Activated naive CD8-positive, alpha-beta T cell treated with anti-CD3 and anti-CD28 coated beads for 36 hours (primary cell): ENCODE measurements at places on chromosomes 5 and 9. TPM values are rescaled to one million over a fixed set of nuclear protein-coding genes. Genes with fewer than 3 reads are reported as not detected.

DNA sequence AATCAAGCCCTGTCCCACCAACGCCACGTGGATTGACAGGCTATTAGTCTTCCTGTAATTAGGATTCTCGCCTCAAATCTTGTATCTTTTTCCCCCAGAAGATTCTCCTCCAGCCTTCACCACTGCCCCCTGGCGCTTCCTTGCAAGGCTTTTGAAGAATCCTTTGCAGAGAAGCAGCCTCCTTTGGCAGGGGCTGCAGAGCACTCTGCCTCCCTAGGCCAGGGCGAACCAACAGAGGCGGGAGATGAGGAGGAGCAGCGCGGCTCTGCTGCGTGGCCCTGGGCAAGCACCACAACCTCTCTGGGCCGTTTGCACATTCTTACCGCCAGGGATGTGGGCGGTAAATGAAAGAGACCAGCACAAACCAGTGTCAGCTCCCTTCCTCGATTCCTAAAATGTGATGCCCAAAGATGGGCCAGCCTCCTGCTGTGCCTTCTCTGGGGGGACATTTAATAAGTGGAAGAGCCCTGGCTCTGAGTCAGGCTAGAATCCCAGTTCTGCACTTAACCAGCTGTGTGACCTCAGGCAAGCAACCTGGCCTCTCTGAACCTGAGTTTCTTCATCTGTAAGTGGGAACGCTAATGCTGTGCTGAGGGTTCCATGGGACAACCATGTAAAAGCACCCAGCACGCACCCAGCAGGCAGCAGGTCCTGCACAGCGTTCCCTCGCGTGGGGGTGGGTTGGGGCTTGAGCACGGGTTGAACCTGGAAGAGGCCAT is 128.6 kb downstream of the KCNIP1 start:
- H3K27ac ChIP-seq: no peak overlapping the region
- H3K27me3 ChIP-seq: peaks cover 10% of the 10 kb centered on the region
- H3K36me3 ChIP-seq: no peaks in the 10 kb centered on the region
- peak overlapping the region; percentile 77 for H3K4me3 ChIP-seq
- DNase-seq: no peak

- no peak overlapping the region for H3K27ac ChIP-seq
- H3K4me1 ChIP-seq: no peaks in the 10 kb centered on the region
- no peak for DNase-seq
- H3K27me3 ChIP-seq: peaks cover 5% of the 10 kb centered on the region
- no peaks in the 10 kb centered on the region for H3K36me3 ChIP-seq
- H3K4me3 ChIP-seq: no peak overlapping the region
These were observed 494.8 kb upstream of the WWC1 start for GRCh38 chr5:167796672-167797071.

Gene ARAP3
- 4.1 TPM for total RNA-seq

Gene CSF2
- total RNA-seq: 103 TPM

GRCh38 chr5:142118155-142118686 is 9.6 kb downstream of the NDFIP1 start:
- H3K27me3 ChIP-seq: no peaks in the 10 kb centered on the region
- H3K36me3 ChIP-seq: peaks cover 66% of the 10 kb centered on the region
- DNase-seq: no peak
- peaks cover 81% of the 10 kb centered on the region for H3K4me1 ChIP-seq
- H3K4me3 ChIP-seq: peak overlapping the region; percentile 56

- H3K27ac ChIP-seq: no peak overlapping the region
- DNase-seq: no peak
- H3K36me3 ChIP-seq: no peaks in the 10 kb centered on the region
- peaks cover 11% of the 10 kb centered on the region for H3K27me3 ChIP-seq
- H3K4me1 ChIP-seq: no peaks in the 10 kb centered on the region
These were observed 64.2 kb downstream of the SGCD start for GRCh38 chr5:156391139-156391538.

DNA sequence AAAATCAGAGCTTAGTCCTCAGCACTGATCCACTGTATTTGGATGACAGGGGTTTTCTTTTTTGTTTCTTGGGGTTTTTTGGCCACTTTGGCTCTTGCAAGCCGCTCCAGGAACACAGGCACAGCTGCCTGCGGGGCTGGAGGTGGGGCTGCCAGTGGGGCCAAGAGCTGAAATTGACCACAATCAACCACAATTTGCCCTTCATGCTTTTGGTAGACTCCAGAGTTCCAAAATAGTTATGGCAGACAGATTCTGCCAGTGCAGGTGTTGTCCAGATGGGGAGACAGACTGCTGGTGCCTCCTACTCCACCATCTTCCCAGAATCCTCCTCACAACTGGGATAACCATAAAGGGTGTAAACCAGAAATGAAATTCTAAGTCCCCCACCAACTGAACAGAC is 36.5 kb downstream of the PLEKHG4B start:
- H3K4me3 ChIP-seq: no peak overlapping the region
- no peaks in the 10 kb centered on the region for H3K4me1 ChIP-seq
- H3K27ac ChIP-seq: no peak overlapping the region
- peaks cover 15% of the 10 kb centered on the region for H3K27me3 ChIP-seq
- no peak for DNase-seq

Gene SLC27A4
- 22.8 TPM for total RNA-seq

DNA sequence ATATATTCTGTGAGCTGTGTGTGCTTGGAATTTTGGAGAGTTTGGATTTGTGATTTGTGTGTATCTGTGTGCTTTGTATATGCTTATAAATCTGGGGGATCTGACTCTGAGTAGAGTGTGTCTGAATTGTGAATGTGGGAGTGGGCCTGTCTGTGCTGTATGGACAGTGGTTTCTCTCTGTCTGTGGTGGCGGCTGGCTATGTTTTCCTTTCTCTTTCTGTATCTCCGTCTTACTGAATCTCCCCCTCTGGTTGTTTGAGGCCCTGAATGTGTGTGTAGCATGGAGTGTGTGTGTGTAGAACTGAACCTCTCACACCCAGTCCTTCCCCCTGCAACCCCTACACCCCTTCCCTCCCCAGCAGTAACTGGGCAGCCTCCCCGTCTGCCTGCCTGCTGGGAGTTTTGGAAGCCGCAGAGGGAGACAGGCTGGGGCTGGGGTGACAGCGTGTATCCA is 4.7 kb downstream of the CXXC5 start:
- H3K27me3 ChIP-seq: peaks cover 56% of the 10 kb centered on the region
- H3K4me3 ChIP-seq: peak overlapping the region; percentile 0
- H3K27ac ChIP-seq: peak overlapping the region; percentile 12
- DNase-seq: no peak
- H3K36me3 ChIP-seq: no peaks in the 10 kb centered on the region

DNA sequence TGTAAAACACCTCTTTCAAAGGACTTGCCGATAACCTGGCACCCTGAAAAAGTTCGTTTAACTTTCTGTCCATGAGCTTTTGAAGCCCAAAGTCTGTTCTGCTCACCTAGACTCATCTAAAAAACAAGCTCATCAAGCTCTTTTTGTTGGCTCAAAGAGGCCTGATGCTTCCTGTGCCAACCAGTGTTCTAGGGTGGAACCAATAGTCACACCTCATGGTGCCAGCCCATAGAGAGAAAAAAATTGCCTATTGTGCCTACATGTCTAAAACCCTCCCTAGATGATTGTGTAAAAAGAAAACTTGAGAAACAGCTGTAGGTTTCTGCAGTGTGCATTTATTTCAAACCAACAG is 4.7 kb downstream of the SH3RF2 start:
- no peak overlapping the region for H3K27ac ChIP-seq
- peaks cover 21% of the 10 kb centered on the region for H3K4me1 ChIP-seq
- no peaks in the 10 kb centered on the region for H3K36me3 ChIP-seq

Gene GZMA
- total RNA-seq: 1.6 TPM

- no peaks in the 10 kb centered on the region for H3K36me3 ChIP-seq
- H3K27me3 ChIP-seq: peaks cover 54% of the 10 kb centered on the region
- H3K4me1 ChIP-seq: peaks cover 8% of the 10 kb centered on the region
- no peak for DNase-seq
These were observed 4.2 kb downstream of the ASS1 start for GRCh38 chr9:130448771-130449603.

Gene PCDHB7
- not detected for total RNA-seq

Gene ZFAND5
- 96.0 TPM for total RNA-seq

GRCh38 chr5:177295924-177296323 is 7.6 kb downstream of the RAB24 start:
- H3K27me3 ChIP-seq: no peaks in the 10 kb centered on the region
- peaks cover 29% of the 10 kb centered on the region for H3K36me3 ChIP-seq
- no peak overlapping the region for H3K4me3 ChIP-seq
- H3K4me1 ChIP-seq: peaks cover 52% of the 10 kb centered on the region

Gene C1QTNF2
- not detected for total RNA-seq

- H3K27ac ChIP-seq: peak overlapping the region; percentile 39
- H3K36me3 ChIP-seq: peaks cover 47% of the 10 kb centered on the region
- peaks cover 81% of the 10 kb centered on the region for H3K4me1 ChIP-seq
- DNase-seq: no peak
- H3K4me3 ChIP-seq: peak overlapping the region; percentile 60
These were observed 9.6 kb downstream of the TLE4 start for GRCh38 chr9:79581388-79581787.

- no peaks in the 10 kb centered on the region for H3K36me3 ChIP-seq
- no peak overlapping the region for H3K4me3 ChIP-seq
- H3K27ac ChIP-seq: no peak overlapping the region
- DNase-seq: no peak
- H3K4me1 ChIP-seq: peaks cover 12% of the 10 kb centered on the region
- no peaks in the 10 kb centered on the region for H3K27me3 ChIP-seq
These were observed 61.3 kb downstream of the MEGF9 start for GRCh38 chr9:120652934-120653333.

DNA sequence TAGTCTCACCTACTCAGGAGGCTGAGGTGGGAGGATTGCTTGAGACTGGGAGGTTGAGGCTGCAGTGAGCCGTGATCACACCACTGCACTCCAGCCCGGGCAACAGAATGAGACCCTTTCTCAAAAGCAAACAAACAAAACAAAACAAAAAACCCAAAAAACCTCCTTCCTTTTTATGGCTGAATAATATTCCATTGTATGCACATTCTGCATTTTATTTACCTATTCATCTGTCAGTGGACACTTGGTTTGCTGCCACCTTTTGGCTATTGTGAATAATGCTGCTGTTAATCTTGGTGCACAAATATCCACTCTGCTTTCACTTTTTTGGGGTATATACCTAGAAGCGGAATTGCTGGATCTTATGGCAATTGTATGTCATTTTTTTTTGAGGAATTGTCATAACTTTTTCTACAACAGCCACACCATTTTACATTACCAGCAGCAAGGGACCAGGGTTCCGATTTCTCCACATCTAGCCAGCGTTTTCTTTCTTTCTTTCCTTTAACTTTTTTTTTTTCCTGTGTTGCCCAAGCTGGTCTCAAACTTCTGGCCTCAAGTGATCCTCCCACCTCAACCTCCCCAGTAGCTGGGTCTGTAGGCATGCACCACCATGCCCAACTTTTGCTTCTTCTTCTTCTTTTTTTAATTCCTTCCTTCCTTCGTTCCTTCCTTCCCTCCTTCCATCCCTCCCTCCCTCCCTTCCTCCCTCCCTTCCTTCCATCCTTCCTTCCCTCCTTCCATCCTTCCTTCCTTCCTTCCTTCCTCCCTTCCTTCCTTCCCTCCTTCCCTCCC is 30.6 kb downstream of the NKX2-5 start:
- peaks cover 64% of the 10 kb centered on the region for H3K27me3 ChIP-seq
- DNase-seq: no peak
- H3K4me1 ChIP-seq: no peaks in the 10 kb centered on the region
- no peak overlapping the region for H3K4me3 ChIP-seq
- no peak overlapping the region for H3K27ac ChIP-seq
- peaks cover 5% of the 10 kb centered on the region for H3K36me3 ChIP-seq

Gene CD72
- total RNA-seq: 11.5 TPM

- no peak overlapping the region for H3K4me3 ChIP-seq
- no peak for DNase-seq
- H3K27ac ChIP-seq: no peak overlapping the region
- H3K36me3 ChIP-seq: no peaks in the 10 kb centered on the region
- H3K4me1 ChIP-seq: no peaks in the 10 kb centered on the region
- no peaks in the 10 kb centered on the region for H3K27me3 ChIP-seq
These were observed 407.6 kb downstream of the DNAH5 start for GRCh38 chr5:13536933-13537332.

- peaks cover 20% of the 10 kb centered on the region for H3K4me1 ChIP-seq
- no peaks in the 10 kb centered on the region for H3K27me3 ChIP-seq
These were observed 5.0 kb downstream of the RELL2 start for GRCh38 chr5:141641634-141642267.

DNA sequence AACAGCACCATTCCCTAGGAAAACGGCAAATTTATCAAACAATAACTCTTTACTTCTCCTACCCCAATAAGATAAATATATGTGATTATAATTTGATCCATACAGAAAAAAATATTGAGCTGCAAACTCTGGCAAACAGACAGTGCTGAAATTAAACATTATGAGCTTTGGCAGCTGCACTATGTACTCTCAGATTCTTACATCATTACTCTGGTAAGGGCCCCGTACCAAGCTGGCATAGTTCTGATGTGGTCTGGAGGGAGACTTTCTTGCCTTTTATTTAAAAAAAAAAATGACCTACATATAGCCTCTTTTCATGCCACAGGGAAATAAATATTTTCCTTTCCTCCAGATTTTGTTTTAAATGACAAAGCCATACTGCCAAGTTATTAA is 95.0 kb downstream of the NR6A1 start:
- H3K27ac ChIP-seq: no peak overlapping the region
- no peaks in the 10 kb centered on the region for H3K27me3 ChIP-seq
- H3K4me3 ChIP-seq: no peak overlapping the region
- H3K36me3 ChIP-seq: peaks cover 3% of the 10 kb centered on the region
- H3K4me1 ChIP-seq: peaks cover 9% of the 10 kb centered on the region
- DNase-seq: no peak

Gene ANXA2R
- 9.9 TPM for total RNA-seq

- H3K27me3 ChIP-seq: no peaks in the 10 kb centered on the region
- DNase-seq: no peak
- H3K4me3 ChIP-seq: no peak overlapping the region
- H3K4me1 ChIP-seq: peaks cover 3% of the 10 kb centered on the region
These were observed 81.4 kb downstream of the CD180 start for GRCh38 chr5:67115246-67115645.

DNA sequence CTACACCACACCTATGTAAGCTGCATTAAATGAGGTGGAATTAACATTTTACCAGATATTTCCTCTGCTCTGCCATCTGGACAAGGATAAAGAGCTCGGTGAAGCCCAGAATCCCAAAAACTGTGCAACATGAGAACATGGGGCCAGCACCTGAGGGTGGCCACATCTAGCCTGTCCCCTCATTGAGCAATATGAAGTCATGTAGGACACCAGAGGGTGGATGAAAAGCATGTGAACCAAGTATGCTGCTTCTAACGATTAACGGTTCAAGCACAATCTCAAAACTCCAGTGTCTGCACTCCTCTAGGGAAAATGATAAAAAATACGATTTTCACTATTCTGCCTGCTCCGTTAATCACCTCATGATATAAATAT is 545.8 kb downstream of the EBF1 start:
- no peak for DNase-seq
- no peak overlapping the region for H3K4me3 ChIP-seq
- H3K36me3 ChIP-seq: no peaks in the 10 kb centered on the region
- no peaks in the 10 kb centered on the region for H3K27me3 ChIP-seq
- H3K27ac ChIP-seq: no peak overlapping the region

Gene PCDHA3
- total RNA-seq: not detected

GRCh38 chr9:124399323-124399967 is 15.8 kb downstream of the PSMB7 start:
- H3K4me3 ChIP-seq: no peak overlapping the region
- peaks cover 34% of the 10 kb centered on the region for H3K4me1 ChIP-seq
- no peak overlapping the region for H3K27ac ChIP-seq
- peaks cover 9% of the 10 kb centered on the region for H3K36me3 ChIP-seq
- H3K27me3 ChIP-seq: no peaks in the 10 kb centered on the region

GRCh38 chr9:98248737-98249474 is 6.5 kb downstream of the TBC1D2 start:
- no peak overlapping the region for H3K4me3 ChIP-seq
- peaks cover 4% of the 10 kb centered on the region for H3K4me1 ChIP-seq
- H3K27ac ChIP-seq: no peak overlapping the region

Gene PCDHA10
- total RNA-seq: not detected

GRCh38 chr9:36665921-36666431 is 93.3 kb downstream of the MELK start:
- no peak overlapping the region for H3K4me3 ChIP-seq
- H3K4me1 ChIP-seq: peaks cover 14% of the 10 kb centered on the region
- H3K36me3 ChIP-seq: peaks cover 37% of the 10 kb centered on the region
- no peak for DNase-seq
- H3K27ac ChIP-seq: no peak overlapping the region

Gene NME5
- not detected for total RNA-seq

Gene IL9
- total RNA-seq: not detected
